ENCODE measurements at places on chromosomes 1 and 21.

GRCh38 chr1:228216371-228217320 is 8.8 kb downstream of the OBSCN start:
- no peak for DNase-seq

DNA sequence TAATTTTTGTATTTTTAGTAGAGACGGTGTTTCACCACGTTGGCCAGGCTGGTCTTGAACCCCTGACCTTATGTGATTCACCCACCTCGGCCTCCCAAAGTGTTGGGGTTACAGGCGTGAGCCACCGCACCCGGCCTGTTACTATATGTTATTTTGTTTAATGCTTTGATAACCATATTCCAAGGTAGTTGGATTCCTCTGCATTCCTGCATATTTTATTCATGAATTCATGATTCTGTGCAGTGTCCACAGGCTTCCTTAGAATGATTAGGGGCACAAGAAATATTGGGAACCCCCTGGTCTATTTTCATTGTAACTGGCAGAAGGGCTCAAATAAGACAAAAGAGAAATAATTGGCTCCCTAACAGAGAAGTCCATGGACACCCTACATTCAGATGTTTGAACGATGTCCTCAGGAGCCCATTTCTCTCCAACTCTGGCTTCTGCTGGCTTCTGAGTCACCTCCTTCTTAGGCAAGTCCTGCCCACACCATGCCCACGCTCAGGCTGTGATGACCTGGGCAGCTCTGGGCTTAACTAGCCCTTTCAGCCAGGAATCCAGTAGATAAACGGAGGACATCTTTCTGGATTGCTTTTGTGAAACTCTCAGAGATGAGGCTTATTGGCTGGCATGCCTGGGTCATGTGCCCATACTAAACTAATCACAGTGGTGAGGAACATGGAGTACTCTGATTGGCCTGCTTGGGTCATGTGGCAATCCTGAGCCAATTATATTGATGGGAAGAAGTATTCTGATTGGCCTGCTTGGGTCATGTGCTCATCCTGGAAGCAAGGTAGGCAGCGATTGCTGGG is 32.6 kb downstream of the TNFRSF8 start:
- DNase-seq = no peak

- DNase-seq = no peak
Observed at GRCh38 chr1:44436401-44437106, 31.5 kb downstream of the RNF220 start.

GRCh38 chr1:95186149-95186548 is 47.9 kb upstream of the RWDD3 start:
- no peak for DNase-seq

- no peak for DNase-seq
Observed at GRCh38 chr21:31475223-31475622, 131.2 kb upstream of the TIAM1 start.

DNA sequence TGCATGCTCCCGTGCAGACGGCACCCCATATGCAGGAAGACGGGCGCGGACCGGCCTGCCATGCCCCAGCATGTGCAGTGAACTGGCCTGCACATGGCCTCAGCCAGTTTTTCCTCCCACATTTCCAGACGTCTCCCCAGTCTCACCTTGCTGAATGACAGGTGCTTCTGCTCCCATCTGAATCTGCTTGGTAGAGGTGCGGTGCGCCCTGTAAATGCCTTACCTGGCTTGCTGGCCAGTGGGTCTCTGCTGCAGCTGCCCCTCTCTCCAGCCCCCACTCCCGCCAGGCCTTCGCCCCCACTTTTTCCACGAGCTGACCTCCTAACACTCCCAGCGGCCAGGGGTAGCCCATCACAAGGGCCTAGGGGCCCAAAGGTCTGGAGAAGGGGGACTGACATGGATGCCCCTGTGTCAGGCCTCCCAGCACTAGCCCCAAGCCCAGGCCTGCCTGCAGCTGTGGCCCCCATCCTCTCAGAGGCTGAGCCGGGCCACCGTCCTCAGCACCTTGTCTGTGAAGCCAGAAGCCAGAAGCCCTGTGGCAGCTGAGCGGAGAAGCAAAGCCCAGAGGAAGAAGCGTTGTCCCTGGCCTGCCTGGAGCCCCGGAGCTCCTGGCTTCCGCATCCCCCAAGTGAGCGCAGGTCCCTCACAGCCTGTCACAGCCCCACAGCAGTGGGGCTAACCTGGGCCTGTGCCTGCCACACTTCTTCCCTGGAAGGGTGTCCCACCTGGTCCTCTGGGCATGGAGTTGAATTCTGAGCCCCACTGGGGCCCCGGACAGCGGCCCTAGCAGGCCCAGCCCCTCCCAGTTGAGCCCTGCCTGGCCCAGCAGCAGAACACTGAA is 3.7 kb upstream of the SLC19A1 start:
- no peak for DNase-seq

DNA sequence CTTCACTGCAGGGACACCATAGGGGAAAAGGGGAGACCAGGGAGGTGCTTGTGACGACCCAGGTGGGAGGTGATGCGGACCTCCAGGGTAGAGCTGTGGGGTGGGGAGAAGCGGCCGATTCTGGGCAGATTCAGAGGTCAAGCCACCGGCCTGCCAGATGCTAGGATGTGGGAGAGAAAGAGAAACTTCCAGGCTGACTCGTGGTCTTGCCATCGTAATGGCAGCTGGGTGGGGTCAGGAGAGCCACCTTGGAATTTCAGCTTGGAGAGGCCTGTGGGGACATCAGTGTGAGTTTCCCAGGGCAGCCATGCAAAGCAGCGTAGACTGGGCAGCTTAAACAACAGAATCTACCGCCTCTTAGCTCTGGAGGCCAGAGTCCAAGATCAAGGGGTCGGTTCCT is 258.0 kb upstream of the VAMP3 start:
- no peak for DNase-seq

DNA sequence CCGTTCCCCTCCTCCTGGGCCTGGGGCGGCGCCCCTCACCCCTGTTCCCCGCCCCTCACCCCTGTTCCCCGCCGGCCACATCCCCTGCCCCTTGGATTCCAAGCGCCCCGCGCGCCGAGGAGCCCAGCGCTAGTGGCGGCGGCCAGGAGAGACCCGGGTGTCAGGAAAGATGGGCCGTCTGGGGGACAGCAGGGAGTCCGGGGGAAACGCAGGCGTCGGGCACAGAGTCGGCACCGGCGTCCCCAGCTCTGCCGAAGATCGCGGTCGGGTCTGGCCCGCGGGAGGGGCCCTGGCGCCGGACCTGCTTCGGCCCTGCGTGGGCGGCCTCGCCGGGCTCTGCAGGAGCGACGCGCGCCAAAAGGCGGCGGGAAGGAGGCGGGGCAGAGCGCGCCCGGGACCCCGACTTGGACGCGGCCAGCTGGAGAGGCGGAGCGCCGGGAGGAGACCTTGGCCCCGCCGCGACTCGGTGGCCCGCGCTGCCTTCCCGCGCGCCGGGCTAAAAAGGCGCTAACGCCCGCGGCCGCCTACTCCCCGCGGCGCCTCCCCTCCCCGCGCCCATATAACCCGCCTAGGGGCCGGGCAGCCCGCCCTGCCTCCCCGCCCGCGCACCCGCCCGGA is at the start of gene TP73:
Gene TP73, plus strand, starts transcription at position 587 of the 618 bp plus-strand sequence. CDS start 29,850 bp downstream, outside the sequence.
- no peak for DNase-seq

- no peak for DNase-seq
Observed at GRCh38 chr1:3931007-3931912, 31.2 kb upstream of the C1orf174 start.

- DNase-seq = no peak
Observed at GRCh38 chr1:196654271-196654670, 2.4 kb downstream of the CFH start.

GRCh38 chr1:212698467-212699103 is 1.1 kb downstream of the BATF3 start:
- no peak for DNase-seq

DNA sequence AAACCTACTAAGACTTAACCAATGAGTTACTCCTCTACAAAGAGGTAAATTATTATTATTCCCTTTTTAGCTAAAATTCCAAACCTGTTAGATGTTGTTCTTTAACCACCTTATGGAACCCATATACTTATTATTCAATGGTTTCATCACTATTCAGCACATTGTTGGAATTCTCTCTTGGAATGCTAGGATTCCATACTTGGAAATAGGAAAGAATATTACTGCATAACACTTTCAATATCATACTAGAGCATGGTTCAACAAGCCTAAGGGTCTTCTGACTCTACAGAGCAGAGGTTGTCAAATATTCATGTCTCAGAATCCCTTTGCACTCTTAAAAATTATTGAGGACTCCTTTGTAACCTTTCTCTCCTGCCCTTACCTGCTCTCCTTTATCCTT is 69.4 kb downstream of the DEGS1 start:
- DNase-seq = no peak

DNA sequence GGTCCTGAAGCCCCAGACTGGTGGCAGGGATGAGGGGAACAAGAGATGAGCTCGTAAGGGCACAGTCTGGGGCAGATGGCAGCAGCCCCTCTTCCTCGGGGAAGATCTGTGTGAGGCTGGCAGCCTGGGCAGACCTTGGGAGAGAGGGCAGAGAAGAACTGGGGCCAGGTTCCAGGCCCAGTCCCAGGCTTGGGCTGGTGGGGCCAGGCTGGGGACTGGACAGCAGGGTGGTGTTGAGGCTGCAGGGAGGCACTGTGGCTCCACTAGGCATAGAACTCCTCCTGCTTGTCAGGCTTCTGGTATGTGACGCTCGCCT is 35.7 kb downstream of the SDC3 start:
- no peak for DNase-seq

- DNase-seq = no peak
Observed at GRCh38 chr1:86370601-86371022, 25.5 kb downstream of the ODF2L start.

DNA sequence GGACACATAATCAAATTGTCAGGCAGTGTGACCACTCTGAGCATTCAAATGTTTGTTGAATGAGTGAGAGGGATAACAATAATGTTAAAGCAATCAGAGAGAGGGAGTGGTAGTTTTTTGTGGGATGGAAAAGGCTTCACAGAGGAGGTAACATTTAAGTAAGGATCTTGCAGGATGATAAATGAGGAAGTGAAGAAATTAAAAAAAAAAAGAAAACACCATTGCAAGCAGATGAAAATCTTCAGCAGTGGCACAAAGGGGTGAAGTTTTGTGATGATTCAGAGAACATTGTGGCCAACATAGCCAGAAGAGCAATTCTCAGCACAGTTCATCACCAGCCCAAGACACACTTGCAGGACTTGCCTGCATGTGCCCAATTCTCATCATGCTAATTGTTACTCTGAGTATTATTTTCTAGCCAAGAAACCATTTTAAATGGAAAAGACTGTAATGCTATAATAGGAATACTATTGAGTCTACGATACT is 35.0 kb downstream of the OVGP1 start:
- no peak for DNase-seq

GRCh38 chr1:92554216-92554615 is 67.5 kb upstream of the GFI1 start:
- DNase-seq = no peak

DNA sequence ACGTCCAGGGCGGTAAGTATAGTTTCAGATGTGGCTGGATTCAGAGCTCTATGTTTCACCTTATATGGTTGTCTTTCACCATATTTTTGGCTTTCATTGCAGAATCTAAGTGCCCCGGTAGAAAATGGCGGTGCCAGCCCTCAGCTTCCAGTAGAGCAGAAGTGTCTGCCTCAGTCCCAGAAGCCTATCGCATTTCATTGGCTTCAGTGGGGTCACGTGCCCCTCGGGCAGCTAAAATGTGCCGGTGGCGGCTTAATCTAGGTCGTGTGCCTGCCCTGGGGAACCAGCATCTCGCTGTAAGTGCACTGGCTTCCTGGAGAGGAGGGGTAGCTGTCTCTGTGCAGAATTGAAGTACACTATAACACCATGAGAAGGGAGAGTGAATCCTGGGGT is 107.4 kb upstream of the MAGI3 start:
- DNase-seq = no peak

GRCh38 chr1:31101147-31101502 is 35.6 kb upstream of the PUM1 start:
- DNase-seq = no peak

- DNase-seq = no peak
Observed at GRCh38 chr1:82337635-82338034, 536.9 kb downstream of the ADGRL2 start.

- DNase-seq = no peak
Observed at GRCh38 chr1:6570100-6570499, 9.7 kb upstream of the ZBTB48 start.

GRCh38 chr1:151143057-151143435 is 3.4 kb downstream of the SEMA6C start:
- DNase-seq = no peak

DNA sequence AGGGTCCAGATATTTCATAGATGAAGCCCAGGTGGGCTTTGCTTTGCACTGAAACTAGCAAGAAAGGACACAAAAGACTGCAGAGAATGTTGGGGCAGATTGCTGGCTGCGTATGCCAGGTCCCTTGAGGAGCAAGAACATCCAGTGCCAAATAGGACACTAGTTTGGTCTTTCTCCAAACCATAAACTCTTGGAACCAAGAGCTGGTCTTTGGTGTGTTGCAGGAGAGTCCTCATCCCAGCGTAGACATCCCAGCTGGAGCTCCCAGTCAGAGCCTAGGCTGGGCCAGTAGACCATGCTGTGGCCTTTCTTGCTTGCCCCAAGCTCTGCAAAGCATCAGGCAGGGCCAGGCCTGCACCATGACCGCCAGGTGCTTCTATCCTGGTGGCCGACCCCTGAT is 87.5 kb downstream of the ATP5PO start:
- no peak for DNase-seq

DNA sequence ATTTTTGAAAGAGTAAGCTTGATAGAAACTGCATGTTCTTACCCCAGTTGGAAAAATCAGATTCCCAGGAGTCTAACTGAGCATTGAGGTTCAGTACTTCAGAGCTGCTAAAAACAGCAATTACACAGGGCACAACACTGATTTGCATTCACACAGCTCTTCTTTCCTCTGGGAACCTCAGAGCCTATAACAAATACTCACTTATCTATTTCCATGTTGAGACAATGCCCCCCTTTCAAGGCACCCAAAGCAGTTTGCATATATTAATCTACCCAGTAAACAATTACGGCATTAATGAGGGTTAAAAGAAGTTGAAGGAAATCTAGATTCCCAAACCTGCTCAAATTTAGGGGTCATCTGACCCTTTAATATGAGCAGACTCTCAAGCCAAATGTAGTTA is 126.9 kb upstream of the SLC35F3 start:
- no peak for DNase-seq

- DNase-seq = no peak
Observed at GRCh38 chr1:2256435-2257244, 28.5 kb downstream of the SKI start.

- DNase-seq = no peak
Observed at GRCh38 chr1:156566436-156566835, 5.9 kb downstream of the IQGAP3 start.

- DNase-seq = no peak
Observed at GRCh38 chr21:45383111-45383614, 21.8 kb upstream of the COL18A1 start.

GRCh38 chr1:65339866-65340468 is 30.6 kb downstream of the DNAJC6 start:
- DNase-seq = no peak

DNA sequence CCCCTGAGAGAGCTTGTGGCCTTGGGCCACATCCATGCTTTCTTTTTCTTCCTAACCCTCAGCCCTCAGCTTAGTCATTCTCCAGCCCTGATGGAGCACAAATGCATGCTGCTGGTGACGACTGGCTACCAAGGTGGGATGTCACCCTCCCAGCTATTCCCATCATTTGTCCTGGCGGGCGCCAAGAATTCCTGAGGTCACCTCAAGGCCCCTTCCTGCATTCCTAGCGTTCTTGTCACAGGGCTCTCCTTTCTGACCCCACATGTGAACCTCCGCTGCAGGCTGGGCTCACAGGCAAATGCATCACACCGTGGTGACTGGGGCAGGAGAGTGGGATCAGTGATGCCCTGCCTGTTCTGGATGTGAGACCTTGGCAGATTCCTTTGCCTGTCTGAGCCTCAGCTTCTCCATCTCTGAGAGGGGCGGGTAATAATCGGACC is 53.4 kb upstream of the IFFO2 start:
- no peak for DNase-seq

GRCh38 chr1:200302921-200303290 is 106.9 kb downstream of the ZNF281 start:
- DNase-seq = no peak
